T-helper 17 cell (primary cell): ENCODE measurements at places on chromosomes 1 and 21.
A peak's percentile ranks its signal among the peaks of the same experiment; 100 is the strongest.

- no peak for DNase-seq
Observed at GRCh38 chr1:31830065-31830464, 14.2 kb upstream of the SPOCD1 start.

DNA sequence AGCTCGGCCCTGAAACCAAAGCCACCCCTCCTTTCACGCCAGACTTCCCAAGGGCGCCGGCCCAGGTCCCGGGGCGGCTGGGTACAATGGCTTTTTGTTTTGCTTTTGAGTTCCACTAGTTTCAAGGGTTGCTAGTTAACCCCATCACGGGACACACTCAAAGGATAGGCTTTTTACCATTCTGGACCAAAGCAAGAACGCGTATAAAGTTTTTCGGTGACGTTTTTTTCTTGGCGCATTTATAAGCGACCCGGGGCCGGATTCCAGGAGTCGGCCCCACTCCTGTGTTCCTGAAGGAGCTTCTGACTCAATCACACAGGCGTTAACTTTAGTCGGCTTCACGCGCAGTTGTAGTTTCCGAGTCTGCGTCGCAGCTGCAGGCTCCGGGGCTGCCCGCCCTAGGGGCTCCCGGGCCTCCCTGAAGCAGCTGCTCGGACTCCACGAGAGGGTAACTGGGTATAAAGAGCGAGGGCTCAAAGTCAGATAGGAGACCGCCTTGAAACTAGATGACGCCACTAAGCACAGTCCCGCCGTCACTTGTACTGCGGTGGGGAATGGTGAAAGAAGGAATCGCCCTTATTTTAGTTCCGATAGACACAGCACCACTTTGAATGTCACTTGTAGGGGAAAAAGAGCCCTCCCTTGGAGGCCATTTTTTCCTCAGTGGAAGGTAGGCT is 707 bp upstream of the KLHL21 start:
- DNase-seq: peak; percentile 41

- no peak for DNase-seq
Observed at GRCh38 chr1:42086146-42086545, 67.1 kb upstream of the GUCA2B start.

- DNase-seq: no peak
Observed at GRCh38 chr1:217228689-217229088, 402.2 kb downstream of the GPATCH2 start.

DNA sequence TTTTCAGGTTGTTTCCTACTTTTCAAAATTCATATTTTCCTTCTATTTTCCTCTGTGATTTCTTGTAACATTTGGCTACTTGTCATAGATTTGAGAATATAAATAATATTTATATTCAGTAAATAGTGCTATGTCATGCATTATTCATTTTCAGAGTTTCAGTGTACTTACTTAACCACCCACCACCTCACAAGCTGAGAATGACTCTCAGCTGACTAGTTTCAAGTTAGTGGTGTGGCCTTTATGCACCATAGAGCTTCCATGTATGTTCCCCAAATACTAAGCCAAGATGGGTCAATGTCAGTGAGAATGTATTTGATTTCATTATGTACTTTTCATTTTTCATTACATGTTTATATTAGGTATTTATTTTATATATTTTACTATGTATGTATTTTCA is 56.9 kb upstream of the RGS1 start:
- no peak for DNase-seq

GRCh38 chr1:91091812-91092211 is 70.0 kb upstream of the ZNF644 start:
- no peak for DNase-seq

DNA sequence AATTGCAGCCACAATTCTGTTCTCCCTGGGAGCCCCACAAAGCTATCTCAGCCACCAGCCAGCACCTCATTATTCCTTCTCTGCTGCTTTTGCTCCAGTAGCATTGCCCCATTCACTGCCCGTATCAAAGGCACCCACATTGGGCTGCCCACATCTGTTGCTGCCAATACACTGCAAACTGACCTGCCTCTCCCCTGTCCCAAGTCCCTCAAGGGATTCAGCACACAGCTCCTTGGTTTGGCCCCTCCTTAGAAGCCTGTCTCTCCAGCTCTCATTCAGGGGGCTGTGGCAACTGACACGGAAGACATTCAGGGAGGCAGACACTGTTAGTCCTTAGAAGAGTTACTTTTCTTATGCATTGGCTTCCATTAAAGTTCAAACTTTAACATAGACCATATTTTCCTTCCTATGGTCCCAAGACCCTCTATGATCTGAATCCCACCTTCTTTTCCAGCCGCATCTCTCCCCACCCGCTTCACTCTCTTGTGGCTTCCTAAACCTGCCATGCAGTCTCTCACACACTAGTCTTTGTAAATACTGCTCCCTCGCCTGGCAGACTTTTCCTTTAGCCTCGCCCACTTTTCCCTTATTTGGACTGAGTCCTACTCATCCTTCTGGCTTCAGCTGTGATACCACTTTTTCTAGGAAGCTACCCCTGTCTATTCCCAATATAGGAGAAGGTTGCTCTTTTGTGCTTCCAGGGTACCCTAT is 19.3 kb upstream of the KLHDC8A start:
- DNase-seq: no peak

DNA sequence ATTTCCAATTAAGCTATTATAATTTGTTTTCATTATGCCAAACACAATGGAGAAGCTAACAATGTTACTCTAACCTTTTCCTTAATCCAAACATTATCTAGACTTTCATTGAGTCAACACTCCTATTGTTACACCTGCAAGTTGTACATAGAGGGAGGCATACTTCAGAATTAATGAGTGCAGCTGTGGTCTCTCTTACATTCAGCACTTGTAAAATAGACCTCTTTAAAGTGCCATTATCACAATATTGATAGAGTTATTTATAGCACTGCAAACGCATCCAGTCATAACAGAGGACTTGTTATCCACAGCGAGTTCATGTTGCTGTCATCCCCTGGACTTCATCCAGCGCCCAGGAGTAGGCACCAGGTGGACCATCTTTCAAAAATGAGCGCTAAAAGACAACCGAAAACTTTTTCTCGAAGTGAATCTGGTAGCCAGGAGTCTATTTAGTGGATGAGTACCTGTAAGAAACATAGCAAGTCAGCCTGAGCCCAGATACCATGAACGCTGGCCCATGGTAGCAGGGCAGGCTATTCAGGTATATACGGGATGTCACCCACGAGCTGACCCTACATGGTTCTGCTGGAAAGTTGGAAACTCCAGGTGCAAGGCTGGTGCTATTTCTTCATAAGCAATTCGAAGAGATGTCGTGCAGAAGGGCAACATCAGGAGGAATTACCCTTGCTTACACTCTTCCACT is 70.6 kb upstream of the NFIA start:
- DNase-seq: no peak

GRCh38 chr1:228393268-228393701 is 13.3 kb downstream of the TRIM11 start:
- no peak for DNase-seq

- no peak for DNase-seq
Observed at GRCh38 chr1:56146449-56146848, 432.9 kb downstream of the PLPP3 start.

GRCh38 chr1:102241431-102242338 is 245.0 kb upstream of the OLFM3 start:
- DNase-seq: no peak

GRCh38 chr1:109712321-109712864 is 342 bp downstream of the GSTM5 start:
- DNase-seq: no peak

DNA sequence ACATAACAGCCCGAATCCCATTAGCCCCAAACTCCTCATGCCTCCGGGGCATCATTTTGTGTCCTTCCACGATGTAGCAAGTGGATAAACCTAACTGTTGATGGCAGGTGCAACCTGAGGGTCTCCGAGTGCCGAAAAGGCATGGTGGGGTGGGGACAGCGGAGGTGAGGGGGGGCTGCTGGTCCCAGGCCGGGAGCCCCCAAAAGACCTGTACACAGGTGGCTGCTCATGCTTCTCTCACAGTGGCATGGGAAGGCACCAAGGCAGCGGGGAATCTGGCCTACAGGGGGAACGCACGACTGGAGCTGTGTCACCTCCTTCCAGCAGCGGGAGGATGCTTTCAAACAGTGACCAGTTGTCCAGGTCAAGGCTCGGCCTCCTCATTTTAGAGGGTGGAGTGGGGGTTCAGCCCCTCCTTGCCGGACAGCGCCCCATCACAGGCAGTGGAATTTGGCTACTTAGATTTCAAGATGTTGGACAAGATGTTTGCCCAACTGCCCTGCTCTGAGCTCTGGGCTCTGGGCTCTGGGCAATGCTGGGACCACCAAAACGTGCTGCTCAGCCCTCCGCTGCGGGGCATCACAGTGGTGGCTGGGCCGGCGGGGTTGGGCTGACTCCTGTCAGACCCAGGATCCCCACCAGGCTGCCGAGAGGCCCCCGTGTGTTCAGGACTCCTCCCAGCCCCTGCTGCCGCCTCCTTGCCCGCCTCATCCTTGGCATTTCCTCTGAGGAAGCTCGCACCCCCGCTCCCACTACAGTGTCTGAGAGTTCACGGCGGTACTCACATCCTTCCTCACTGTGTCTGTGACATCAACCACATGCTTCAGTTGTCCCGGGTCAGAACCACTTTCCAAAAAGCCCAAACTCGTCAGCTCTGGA is 7.6 kb downstream of the DNMT3L start:
- DNase-seq: no peak

DNA sequence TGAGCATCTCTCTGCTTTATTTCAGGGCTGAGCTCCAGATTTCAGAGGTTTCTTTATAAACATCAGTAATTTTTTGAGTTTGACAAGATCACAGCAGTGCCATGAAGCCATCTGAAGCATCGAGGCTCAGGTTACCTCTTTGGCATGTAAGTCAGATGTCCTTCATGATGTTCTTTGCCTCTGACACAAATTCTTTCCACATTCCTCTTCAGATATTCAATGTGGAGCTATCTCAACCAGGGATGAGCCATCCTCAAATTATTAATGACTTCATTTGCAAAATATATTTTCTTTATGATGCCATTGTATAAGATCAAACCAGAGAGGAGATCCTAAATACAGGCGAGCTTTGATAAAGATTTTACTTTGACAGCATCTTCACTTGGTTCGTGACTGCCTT is 256.7 kb downstream of the COL11A1 start:
- no peak for DNase-seq

DNA sequence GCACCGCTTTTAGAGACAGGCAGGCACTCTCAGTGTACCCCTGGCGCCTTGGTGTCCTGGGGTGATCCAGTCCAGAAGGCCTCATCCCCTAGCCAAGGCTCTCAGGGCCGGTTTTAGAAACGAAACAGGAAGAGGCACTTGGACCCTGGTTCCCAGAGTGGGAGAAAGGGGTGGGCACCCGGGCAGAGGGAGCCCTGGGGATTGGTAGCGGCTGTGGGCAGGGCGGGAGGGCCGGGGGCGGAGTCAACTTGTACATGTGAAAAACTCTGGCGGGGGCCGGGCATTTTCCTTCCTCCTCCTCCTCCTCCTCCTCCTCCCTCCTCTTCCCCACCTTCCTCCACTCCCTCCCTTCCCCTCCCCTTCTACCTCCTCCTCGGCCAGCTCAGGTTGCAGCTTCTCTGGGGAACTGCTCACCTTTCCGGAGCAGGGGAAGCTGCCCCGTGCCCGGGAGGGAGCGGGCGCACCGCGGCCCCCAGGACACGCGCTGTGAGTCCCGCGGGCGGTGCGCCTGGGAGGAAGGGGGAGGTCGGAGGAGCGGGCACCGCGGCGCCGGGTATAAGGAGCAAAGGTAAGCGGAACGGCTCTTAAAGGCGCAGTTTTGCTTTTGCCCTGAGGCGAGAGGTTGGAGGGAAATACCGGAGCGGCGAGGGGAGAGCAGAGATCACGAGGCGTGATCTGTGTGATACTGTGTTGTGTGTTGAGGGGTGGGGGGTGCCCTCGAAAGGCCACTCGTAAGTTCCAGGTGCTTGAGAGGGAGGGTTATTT is at the start of gene CDK18:
Gene CDK18, plus strand, starts transcription at position 359 of the 765 bp plus-strand sequence. CDS start 18,499 bp downstream, outside the sequence.
- no peak for DNase-seq

- no peak for DNase-seq
Observed at GRCh38 chr1:117169871-117170596, 40.7 kb downstream of the VTCN1 start.

DNA sequence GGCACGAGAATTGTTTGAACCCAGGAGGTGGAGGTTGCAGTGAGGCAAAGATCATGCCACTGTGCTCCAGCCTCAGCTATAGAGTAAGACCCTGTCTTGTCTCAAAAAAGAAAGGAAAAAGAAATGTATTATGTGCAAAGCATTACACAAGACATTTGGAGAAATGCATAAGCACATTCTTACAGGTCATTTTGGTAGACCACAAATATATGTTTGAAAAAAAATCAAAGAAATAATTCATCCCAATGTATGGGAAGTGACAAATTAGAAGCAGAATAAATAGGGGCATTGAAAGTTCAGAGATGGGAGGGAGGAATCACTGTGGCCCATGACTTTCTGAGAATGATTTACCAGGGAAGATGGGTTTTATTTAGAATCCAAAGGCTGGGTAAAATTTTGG is 283.5 kb upstream of the ADAMTS5 start:
- no peak for DNase-seq

DNA sequence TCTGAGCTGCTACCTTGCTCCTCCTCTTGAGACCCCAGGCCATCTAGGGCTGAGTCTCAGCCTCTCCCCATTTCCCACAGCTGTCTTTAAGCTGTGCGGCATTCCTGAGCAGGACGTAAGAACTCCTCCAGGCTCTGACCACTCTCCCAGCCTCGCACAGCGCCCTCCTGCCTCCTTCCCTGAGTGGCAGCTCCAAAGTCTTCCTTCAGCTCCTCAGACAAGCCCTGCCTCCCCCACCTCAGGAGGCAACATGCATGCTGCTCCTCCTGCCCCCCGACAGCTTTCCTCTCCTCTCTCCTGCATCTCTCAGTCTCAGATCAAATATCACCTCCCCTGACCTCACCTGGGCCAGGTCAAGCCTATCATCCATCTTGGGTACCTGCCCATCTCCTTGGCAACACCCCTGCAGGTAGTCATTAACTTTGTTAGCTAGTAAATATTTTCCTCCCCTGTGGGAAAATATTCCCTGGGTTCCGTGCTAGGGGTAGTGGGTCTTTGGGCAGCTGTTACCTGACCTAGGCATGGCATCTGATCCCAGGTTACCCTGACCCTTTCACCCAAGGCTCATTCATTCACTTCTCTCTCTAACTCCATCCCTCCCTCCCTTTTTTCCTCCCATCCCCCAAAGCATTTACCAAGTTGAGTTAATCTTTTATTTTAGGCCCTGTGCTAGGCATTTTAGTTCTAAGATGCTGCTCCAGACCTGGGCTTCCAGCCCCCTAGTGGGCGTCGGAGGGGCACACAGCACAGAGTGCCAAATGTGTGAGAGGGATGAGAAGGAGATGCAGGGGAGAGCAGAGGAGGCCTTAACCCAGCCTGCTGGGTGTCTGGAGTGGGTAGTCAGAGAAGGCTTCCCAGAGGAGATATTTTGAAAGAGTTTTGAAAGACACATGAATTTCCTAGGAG is 419.9 kb downstream of the PTPRU start:
- no peak for DNase-seq

- no peak for DNase-seq
Observed at GRCh38 chr1:6695868-6696267, 5.7 kb downstream of the DNAJC11 start.

- DNase-seq: no peak
Observed at GRCh38 chr1:186456729-186457255, 4.1 kb downstream of the PDC start.

DNA sequence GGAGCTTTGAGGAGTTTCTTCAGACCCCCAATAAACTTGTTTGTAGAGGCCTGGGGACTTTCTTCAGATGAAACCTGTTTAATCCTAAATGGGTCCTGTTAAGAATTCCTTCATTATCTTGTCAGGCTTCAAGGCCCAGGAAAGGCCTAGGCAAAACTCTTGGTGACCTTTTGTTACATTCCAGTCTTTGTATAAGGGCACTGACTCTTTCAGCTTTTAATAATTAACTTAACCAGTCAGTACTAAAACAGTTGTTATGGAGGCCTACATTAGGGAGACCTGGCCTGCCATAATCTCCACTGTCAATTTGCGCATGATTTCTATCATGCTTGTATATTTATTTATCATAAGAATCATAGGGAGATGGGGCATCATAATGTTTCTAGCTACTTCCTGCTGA is 110.2 kb downstream of the FCRL5 start:
- no peak for DNase-seq
